ENCODE measurements at places on chromosomes 7 and 10.

- no peak for DNase-seq
These were observed 39.7 kb upstream of the GPR141 start for GRCh38 chr7:37643876-37644275.

DNA sequence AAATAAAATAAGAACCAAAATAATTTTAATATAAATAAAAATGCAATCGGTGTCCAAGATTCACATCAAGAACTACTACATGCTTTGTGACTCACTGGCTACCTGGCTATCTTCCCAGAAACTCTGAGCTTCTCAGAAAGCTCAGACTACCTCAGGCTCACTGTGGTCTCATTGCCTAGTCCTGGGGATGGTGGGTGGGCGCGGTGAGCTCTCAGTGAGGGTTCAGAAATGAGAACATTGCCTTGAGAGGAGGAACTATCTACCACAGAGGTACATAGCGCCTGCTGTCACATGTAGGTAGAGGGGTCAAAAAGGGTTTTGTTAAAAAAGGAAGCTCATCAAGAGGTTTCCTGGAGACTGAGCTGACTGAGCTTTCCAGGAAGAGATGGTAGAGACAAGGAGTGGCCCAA lies 108.0 kb downstream of the WDFY4 start:
- no peak for DNase-seq

- DNase-seq = no peak
These were observed 278.9 kb downstream of the HPSE2 start for GRCh38 chr10:98956576-98957260.

DNA sequence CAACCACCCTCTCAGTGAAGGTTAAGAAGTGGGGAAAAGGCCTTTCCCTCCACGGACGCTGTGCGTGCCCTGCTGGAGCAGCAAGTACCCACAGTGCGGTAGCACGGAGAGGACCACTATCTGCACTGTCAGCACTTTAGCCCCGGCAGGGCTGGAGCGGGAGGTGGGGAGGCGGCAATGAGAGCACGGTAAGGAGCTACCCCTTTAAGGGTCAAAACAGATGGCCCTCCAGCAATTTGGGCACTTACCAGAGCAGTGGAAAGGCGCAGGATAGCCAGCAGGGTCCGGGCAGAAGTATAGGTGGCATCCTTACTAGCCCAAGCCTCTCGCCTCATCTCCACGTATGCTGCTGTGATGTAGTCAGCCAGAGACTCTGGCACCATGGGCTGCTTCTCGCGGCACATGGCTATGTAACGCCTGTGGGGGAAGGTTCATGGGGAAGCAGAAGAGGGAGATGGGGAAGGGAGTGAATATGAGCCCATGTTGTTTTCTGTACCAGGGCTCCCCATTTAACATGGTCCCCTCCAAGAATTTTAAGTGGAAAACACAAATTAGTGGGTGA lies 5.2 kb downstream of the COPS6 start:
- no peak for DNase-seq

DNA sequence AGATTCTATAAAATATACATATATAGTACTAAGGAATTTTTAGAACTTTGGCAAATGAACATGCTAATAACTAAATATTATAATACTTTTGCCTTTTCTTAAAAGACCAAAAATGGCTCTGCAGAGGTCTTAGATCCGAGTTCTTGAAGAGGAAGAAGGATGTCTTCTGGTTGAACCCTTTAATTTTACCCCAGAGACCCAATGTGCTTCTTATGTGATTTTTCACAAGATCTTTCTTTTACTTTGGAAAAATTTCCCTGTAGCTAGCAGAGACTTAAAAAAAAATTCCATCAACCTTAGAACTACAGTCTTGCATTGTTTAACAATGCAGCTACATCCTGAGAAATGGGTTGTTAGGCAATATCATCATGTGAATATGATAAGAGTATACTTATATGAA lies 663.2 kb downstream of the PARD3 start:
- no peak for DNase-seq

DNA sequence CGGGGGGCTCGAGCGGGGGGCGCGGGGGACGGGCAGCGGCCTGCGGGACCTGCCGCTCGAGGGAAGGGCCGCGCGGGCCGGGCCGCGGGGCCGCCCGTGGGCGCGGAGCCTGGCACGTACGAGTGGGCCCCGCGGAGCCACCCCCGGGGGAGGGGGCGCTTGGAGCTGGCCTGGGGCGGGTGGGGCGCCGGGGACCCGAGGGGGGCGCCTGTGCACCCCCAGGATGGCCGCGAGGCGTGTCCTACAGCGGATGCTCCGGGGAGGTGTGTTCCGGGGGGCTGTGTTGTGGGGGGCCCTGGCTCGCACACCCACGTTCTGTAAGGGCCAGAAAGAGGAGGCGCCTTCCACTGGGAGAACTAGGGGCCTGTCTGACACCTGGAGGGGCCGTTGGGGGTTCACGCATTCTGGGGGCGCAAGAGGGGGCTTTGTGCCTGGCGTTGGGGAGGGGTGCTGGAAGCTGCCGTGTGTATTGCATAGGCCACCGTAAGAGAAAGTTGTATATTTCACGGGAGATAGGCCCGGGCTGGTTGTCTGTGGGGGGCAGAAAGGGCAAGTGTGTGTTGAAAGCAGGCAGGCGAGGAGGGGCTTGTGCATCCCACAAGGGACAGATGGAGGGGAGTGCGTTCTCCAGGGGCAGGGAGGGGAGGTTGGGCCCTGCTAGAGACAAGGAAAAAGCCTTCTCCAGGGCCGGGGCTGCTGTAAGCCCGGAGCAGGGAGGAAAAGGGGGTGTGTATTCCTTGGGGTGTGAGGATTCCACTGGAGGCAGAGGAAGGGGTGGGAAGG lies 663 bp downstream of the VPS37D start:
- no peak for DNase-seq

GRCh38 chr7:4282434-4283223 lies 399.5 kb upstream of the FOXK1 start:
- DNase-seq = no peak

GRCh38 chr7:148912758-148913541 lies 28.9 kb upstream of the EZH2 start:
- DNase-seq = peak; percentile 20

DNA sequence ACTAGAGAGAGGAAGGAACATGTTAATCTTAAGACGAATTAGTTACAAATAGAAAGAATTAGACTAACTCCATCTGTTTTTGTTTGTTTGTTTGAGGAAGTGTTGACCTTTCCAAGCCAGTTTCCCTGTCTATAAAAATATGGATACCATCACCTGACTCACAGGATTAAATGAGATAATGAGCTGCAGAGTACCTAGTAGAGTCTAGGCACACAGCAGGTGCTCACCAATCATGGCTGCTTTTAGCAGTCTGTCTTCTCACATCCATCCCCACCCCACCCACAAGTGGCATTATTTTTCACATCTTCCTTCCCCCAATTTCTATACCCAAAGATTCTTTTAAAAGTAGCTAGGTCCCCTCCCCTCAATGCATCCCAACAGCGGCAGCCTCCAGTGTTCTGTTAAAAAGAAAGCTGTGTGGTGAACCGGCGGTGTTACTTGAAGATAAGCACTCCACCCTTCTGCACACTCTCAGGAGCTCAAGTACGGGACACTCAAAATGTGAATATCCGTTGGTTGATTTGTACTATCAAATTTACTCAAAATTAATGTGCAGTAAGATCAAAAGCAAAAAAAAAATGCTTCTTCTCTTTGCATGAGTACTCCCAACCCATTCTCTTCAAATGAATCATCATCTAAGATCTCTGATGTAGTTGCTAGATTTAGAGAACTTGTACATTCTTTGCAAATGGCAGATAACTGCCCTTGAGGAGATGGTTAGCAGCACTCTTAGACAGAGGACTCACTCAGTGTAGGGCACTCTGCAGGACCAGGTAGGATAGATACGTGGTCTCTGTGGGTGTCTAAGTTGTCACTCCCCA lies 145.4 kb upstream of the ASAH2 start:
- DNase-seq = no peak

GRCh38 chr10:13707156-13707881 lies 120.6 kb downstream of the PRPF18 start:
- DNase-seq = no peak

GRCh38 chr7:94348142-94348541 lies 46.6 kb upstream of the COL1A2 start:
- no peak for DNase-seq

GRCh38 chr7:13041368-13041988 lies 354.0 kb downstream of the ARL4A start:
- no peak for DNase-seq

DNA sequence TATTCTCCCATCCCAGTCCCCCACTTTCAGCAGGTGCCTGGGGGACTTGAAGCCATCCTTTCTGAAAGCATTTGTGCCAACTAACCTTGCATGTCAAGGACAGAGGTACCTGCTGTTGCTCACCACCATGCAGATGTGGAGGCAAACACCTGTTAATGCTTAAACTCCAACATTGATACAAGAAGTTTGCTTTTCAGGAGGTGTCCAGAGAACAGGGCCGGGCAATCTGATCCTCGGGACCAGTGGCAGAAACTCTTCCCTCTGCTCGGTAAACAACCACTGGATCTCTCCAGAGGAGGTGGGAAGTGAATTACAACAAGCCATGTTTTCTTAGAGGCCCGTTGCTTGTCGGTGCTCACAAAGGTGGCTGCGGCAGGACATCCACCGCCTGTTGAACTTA lies 54.7 kb downstream of the FGFR2 start:
- DNase-seq = no peak

- DNase-seq = no peak
These were observed 200.2 kb upstream of the SEMA3E start for GRCh38 chr7:83849131-83849530.

GRCh38 chr7:91883676-91884362 lies 3.3 kb upstream of the MTERF1 start:
- no peak for DNase-seq

DNA sequence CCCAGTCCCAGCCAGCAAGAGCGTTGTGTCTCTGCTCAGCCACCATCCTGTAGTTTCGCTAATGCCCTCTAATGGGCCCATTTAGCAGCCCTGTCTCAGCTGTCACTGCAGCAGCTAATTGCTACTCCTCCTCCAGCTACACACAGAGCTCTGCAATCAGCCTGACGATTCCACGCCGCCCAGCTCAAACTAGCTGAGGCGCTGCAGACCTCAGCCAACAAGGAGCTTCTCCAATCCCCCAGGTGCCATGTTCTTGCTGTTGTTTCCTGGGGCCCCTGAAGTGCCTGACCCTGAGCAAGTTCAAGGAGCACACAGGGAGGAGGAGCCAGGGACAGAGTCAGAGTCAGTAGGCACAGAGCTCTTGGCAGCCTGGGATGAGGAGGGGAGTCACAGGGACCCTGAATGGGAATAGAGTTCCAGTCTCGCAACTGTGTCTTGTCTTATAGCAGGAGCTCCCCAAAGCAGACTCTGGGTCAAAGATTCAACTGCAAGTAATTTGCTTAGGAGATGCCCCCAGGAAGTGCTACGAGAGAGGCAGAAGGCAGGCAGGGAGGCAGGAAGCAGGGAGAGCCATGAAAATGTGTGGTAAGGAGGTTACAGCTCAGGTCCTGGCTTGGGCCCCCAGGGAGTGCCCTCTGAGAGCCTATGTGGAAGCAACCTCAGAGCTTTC lies 135.8 kb upstream of the UNC5B start:
- DNase-seq = no peak

GRCh38 chr7:77226357-77226839 lies 26.8 kb upstream of the FGL2 start:
- no peak for DNase-seq

GRCh38 chr7:121436688-121437087 lies 40.6 kb upstream of the FAM3C start:
- no peak for DNase-seq

DNA sequence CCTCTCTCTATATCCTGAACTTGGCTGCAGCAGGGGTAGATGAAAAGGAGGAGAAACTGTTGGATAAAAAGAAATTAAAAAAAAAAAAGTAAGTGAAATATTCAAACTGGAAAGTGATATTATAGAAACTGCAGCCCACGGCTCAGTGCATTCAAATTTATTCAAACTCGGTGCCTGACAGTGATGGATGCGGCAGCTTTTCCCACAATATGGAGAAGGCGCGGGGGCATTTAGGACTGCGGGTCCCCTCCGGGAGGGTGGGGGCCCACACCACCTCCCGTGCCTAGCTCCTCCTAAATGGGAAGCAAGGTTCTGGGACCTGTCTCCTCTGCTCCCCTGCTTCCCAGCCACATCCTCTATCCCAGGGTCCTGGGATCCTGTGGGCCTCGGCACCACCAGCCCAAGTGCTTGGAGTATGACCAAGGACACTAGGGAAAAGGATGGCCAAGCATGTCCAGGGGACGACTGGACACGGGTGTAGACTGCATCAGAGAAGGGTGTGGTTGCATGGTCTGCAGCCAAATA lies 82.4 kb downstream of the HIF1AN start:
- DNase-seq = no peak
